Left hindlimb (tissue), 1 donor: ENCODE measurements at places on chromosomes 2 and 18.

DNA sequence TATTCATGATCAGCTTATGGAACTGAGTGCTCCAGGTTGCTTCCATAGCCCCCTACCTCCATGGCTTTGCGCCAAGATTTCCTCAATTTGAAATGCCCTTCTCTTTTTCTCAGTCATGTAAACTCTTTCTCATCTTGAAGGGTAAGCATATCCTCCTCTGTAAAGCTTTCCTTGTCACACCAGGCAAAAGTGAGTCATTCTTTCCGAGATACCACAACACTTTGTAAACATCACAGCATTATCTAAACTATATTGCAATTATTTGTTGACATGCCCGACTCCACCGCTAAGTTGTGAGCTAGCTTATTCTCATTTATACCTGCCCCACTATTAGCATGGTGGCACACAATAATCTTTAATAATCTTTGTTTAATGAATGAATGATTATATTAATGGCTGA lies 419.5 kb upstream of the CHST9 start:
- no peak for DNase-seq

DNA sequence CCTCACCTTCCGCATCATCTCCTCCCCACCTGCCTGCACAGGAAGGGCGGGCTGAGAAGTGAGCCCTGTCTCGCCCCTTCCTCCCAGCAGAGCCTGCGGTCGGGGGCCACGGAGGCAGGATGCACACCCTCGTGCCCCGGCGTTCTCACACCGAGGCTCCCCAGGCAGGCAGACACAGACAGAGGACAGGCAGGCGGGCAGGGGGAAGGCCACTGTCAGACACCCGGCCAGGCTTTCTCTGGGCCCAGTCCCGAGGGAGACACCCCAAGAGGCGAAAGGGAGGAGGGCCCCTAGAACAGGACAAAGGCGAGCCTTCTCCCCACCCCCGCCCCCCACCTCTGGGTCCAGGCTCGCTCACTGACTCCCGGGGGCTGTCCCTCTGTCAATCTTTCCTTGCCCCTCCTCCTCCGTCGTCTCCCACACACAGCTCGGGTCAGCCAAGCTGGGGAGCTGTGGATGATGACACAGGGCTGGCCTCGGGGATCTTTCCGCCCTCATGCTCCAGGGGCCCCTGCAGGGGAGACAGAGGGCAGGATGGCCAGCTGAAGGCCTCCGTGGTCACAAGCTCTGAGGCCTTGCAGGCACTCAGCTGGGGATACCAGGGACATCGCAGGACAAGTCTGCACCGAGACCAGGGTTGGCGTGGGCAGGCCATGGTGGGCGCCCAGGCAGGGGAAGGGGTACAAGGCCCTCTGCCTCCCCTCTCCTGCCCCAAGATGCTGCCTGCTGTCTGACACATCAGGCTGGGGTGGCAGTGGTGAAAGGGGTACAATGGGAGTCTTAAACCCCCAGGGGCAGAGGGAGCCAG lies 24.9 kb downstream of the BIN1 start:
- no peak for DNase-seq

GRCh38 chr18:3652380-3653262 lies 202.6 kb downstream of the TGIF1 start:
- peak; percentile 46 for DNase-seq

DNA sequence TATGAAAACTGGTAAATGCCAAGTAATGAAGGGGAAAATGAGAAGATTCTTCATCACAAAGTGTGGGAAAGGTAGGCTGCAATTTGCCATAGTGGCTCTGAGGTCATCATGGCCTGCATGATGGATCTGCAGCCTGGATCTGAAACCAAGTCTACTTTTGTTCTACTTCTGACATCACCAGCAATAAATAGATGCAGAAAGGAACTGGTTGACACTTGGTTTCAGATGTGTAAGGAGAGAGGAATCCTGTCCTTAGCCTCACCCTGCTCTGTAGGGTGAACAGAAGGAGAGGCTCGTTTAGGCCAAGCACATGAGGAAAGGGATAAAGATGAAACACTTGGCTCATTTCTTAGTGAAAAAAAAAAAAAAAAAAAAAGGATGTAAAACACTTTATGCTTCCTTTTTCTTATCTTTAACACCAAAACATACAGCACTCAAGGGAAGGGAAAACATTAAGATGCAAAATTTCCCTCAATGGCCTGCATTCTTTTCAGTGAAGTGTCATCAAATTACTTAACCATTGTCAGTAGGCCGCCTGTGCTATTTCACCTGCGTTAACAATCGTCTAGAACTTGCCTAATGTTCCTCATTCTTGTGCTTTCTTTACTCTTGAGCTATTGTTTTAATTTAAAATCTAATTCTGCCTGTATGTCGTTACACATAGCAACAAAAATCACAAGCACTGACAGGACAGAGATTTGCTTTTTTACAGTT lies 3.9 kb downstream of the NEB start:
- no peak for DNase-seq
